ENCODE measurements at places on chromosomes 1 and 21. TPM values are rescaled to one million over a fixed set of nuclear protein-coding genes. Genes with fewer than 3 reads are reported as not detected.

DNA sequence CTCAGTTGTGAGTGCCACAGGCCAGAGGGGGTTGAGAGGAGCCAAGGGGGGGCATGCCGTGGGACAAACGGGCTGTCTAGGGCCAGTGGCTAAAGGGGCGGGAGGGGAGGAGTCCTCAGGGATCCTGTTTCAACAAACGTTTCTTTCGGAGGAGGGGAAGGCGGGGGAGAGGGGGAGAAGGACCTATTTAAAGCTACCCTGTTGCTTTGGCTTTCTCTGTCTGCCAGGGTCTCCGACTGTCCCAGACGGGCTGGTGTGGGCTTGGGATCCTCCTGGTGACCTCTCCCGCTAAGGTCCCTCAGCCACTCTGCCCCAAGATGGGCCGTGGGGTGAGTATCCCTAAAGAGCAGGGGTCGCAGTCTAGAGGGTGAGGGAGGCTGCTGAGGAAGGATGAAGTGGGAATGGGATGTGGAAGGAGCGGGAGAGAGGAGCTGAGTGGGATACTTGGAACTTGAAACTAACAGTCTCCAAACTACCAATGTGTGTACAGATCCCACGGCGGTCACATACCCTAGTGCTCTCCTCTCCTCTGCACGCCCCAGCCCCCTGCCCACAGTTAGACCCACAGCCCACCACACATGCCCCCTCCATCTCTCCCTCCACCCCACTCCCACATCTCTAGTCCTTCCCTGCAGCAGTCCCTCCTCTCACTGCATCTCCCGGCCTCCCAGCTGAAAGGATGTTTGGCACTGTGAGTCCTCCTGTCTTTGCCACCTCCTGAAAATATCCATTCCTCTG is at the start of gene ATP1A2:
Gene ATP1A2 (plus strand): TSS at position 215 of the 738 bp plus-strand sequence. CDS start 103 bp downstream, at position 318.
- no peak within 1 kb of the TSS for H3K4me3 ChIP-seq
- H3K4me1 ChIP-seq = no peaks in the 10 kb centered on the region
- peak within 1 kb of the TSS; percentile 12 for H3K27ac ChIP-seq

DNA sequence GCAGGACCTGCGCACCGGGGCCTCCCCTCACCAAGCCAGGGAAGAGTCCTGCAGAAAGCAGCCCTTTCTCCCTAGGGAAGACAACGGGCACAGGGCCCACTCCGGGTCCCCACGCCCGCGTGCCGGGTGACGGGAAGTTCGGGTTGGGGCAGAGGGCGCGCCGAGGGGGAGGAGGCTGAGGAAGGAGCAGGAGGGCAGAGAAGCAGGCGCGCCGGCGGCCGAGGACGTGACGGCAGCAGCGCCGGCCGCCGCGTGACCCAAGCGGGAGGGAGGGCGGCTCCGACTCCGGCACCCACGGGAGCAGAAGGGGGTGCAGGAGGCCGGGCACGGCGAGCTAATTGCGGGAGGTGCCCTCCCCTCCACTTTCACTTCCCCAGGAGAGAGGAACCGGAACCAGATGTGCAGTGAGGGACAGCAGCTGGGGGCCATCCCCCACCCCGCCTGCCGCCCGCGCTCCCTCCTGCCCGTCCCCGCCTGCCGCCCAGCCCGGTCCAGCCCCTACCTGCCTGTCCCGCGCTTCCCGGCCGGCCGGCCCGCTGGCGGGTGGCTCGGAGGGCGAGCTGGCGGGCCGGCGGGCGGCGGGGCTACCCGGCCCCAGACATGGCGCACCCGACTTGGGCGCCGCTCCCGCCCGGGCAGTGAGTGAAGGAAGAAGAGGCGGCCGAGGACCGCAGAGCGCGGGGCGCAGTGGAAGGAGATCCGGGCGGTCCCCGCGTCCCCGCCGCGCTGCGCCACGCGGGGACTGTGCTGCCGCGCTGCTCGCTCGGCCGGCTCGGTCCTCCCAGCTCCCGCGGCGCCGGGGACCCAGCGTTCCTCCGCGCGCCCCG is 510 bp downstream of the DENND4B start:
- peak; percentile 71 for DNase-seq
- no peaks in the 10 kb centered on the region for H3K36me3 ChIP-seq
- H3K27me3 ChIP-seq = no peaks in the 10 kb centered on the region
- H3K27ac ChIP-seq = peak overlapping the region; percentile 95
- H3K4me3 ChIP-seq = peak overlapping the region; percentile 95

Gene TRNP1
- 27.8 TPM for total RNA-seq

Gene CHI3L2
- 14.1 TPM for total RNA-seq

DNA sequence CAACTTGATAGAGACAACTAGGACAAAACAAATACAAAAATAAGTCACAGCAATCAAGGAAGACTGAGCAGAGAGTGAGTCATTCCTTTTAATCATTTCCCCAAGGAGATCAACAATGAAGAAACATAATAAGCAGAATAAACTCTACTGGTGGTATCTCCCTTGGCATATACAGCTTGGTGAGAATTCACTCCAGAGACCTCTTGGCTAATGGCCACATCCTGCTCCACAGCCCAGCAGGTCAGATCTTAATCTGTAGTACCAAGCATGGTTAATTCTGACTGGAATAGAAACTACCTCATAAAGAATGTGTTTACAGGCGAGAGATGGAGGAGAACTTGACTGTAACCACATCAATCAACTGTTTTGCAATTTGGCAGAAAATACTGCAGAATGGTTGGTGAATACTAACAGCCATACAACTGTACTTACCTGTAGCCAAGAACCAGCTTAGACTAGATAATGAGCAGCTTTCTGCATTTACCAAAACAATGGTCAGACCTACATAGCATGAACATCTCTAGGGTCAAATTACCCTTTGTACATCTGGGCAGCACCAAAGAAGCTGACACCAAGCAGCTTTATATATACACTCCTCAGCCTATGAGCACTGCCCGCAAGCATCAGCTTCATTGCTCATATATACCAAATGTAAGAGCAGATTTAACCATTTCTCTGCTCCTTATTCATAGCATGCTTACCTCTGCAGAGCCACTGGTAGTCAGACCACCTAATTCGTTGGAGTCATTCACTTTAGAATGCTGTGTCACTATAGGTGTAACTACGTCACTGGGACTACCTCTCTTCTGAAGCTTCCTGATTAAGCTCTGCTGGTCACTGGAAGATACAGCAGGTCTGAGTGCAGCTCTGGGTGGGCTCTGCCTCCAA is 51.0 kb downstream of the KIAA0319L start:
- peak; percentile 43 for DNase-seq
- no peaks in the 10 kb centered on the region for H3K36me3 ChIP-seq
- no peak overlapping the region for H3K4me3 ChIP-seq
- H3K27ac ChIP-seq = peak overlapping the region; percentile 62
- H3K27me3 ChIP-seq = no peaks in the 10 kb centered on the region

- H3K4me3 ChIP-seq = no peak overlapping the region
- H3K27me3 ChIP-seq = no peaks in the 10 kb centered on the region
- no peaks in the 10 kb centered on the region for H3K36me3 ChIP-seq
- peak overlapping the region; percentile 26 for H3K27ac ChIP-seq
Measured at GRCh38 chr1:170672316-170672715, 8.4 kb downstream of the PRRX1 start.

- H3K36me3 ChIP-seq = no peaks in the 10 kb centered on the region
- no peaks in the 10 kb centered on the region for H3K27me3 ChIP-seq
Measured at GRCh38 chr1:90671251-90671650, 45.9 kb downstream of the BARHL2 start.

GRCh38 chr1:111415461-111415860 is 12.1 kb downstream of the OVGP1 start:
- no peaks in the 10 kb centered on the region for H3K4me1 ChIP-seq
- no peaks in the 10 kb centered on the region for H3K36me3 ChIP-seq
- no peak for DNase-seq
- no peak overlapping the region for H3K4me3 ChIP-seq
- H3K27me3 ChIP-seq = no peaks in the 10 kb centered on the region
